Purkinje cell (primary cell): ENCODE measurements at places on chromosomes 7 and 10. TPM values are rescaled to one million over a fixed set of nuclear protein-coding genes. Genes with fewer than 3 reads are reported as not detected.

IFIT1B gene
- polyA plus RNA-seq: not detected in 2 replicates

PRF1 gene
- polyA plus RNA-seq: not detected in 2 replicates

MNX1 gene
- polyA plus RNA-seq: not detected in 2 replicates

TUBB8 gene
- not detected in 2 replicates for polyA plus RNA-seq

CYP3A4 gene
- polyA plus RNA-seq: not detected in 2 replicates
